SJSA1 (cell line): ENCODE measurements at places on chromosomes 5 and 9. TPM values are rescaled to one million over a fixed set of nuclear protein-coding genes. Genes with fewer than 3 reads are reported as not detected.

DNA sequence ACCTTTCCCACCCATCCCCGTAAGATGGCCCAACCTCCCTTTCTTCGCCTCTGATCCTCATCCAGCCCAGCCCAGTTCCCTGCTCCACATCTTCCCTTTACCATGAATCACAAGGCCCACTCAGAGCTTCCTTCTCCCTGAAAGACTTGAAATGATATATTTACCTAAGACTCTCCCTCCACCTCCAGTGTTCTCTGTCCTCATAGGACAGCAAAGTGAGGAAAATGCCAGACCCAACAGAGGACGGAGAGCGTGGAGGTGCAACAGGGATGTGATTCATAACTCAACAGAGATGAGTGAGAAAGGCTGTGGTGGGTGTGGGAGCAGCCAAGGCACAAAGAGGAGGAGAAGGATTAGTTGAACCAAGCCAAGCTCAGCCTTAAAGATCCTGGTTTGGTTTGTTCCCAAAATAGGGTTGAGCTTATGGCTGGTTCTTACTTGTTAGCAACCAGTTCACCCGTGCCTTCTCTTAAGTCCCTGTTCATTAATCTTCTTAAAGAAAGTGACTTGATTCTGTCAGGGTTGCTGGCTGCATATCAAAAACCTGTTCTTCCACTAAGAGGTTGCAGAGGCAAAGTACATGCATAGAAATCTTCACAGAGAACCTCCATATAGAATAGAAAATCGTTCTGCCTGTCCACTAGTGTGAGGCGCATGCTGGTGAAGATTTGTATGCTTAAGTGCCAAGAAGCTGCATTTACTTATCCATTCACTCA, 183.2 kb downstream of the ACTL7B start:
- DNase-seq, result no peak
- no peaks in the 10 kb centered on the region for H3K36me3 ChIP-seq
- no peaks in the 10 kb centered on the region for H3K4me1 ChIP-seq
- no peak overlapping the region for H3K27ac ChIP-seq

DNA sequence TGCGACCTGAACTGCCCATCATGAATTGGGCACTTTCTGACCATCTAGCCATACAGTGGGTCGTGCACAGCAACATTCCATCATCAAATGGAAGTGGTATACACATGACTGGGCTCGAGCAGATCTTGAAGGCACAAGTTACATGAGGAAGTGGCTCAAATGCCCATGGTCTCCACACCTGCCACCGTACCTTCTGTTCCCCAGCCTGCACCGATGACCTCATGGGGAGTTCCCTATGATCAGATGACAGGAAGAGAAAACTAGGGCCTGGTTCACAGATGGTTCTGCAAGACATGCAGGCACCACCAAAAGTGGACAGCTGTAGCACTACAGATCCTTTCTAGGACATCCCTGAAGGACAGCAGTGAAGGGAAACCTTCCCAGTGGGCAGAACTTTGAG, 21.8 kb downstream of the MTMR12 start:
- no peaks in the 10 kb centered on the region for H3K4me1 ChIP-seq
- DNase-seq, result no peak
- no peaks in the 10 kb centered on the region for H3K27me3 ChIP-seq

- no peaks in the 10 kb centered on the region for H3K4me1 ChIP-seq
- no peak overlapping the region for H3K27ac ChIP-seq
- H3K36me3 ChIP-seq, result no peaks in the 10 kb centered on the region
- no peak for DNase-seq
- no peak overlapping the region for H3K4me3 ChIP-seq
Measured at GRCh38 chr9:110638381-110638954, 30.1 kb upstream of the MUSK start.

DNA sequence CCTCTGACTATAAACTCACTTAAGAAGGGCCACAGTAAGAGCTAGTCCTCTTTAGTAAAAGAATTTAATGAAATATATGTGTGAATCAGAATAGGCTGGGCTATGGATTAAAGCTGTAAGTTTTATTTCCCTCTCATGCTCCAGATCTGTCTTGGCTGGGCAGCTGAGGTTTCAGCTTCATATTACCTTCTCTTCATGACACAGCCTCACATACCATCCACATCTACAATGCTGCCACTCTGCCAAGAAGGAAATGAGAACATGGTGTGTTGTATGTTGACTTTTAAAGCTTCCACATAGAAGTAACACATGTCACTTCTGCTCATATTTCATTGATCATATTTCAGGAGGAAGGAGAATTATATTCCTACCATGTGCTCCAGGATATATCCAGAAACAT, 776.0 kb upstream of the ACO1 start:
- H3K27me3 ChIP-seq, result no peaks in the 10 kb centered on the region
- no peaks in the 10 kb centered on the region for H3K36me3 ChIP-seq
- no peak overlapping the region for H3K4me3 ChIP-seq
- no peak overlapping the region for H3K27ac ChIP-seq

DNA sequence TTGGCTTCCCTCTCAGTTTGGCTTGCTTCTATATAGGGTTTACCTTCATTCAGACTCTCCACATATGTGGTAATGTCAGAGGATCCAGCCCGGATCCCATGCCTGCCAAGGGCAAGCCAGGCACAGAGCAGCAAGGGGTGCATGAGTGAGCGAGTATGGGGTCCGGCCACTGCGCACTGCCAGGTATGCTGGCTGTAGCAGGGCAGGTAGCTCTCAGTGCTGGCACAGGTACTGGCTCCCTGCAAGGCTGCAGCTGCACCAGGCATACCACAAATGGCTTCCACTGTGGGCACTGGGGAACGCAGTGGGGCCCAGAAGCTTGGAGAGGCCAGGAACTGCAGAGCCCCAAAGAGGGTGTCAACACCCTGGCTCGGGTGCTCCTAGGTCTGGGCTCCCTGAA, 86.2 kb downstream of the GIN1 start:
- no peaks in the 10 kb centered on the region for H3K27me3 ChIP-seq
- H3K36me3 ChIP-seq, result peaks cover 16% of the 10 kb centered on the region
- H3K27ac ChIP-seq, result no peak overlapping the region
- no peak for DNase-seq
- H3K4me3 ChIP-seq, result no peak overlapping the region

DNA sequence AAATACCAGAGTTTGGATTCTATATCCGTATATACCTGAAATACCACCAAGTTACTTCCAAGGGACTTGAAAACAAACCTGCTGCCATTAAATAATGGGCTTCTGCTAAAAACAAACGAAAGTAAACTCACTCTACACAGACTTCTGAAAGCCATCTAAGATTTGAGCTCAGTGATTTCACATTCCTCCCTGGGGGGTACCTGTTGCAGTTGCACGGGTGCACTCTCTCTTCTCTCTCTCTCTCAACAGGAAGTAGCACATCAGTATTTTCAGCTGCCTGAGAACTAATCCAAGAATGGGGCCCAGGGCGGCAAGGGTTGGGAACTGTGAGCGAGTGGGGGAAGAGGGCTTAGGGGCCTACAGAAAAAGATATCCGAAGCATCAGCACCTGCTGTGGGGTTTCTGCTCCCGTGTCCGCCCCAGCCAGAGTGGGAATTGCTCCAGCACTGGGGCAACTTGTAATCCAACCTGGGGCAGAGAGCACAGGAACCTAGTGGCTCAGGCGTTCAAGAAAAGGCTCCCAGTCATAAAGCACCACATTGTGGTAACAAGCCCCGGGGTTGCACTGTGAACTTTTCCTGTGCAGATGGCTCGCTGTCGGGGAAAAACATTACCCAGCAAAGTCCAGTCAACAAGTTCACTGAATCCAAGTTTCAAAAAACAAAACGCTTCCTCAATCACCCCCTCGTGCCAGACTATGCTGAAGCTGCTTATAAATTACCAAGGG, 99.8 kb downstream of the EFNA5 start:
- no peaks in the 10 kb centered on the region for H3K36me3 ChIP-seq
- peaks cover 11% of the 10 kb centered on the region for H3K4me1 ChIP-seq

GRCh38 chr5:21856987-21857386, 996.2 kb downstream of the CDH12 start:
- H3K36me3 ChIP-seq, result no peaks in the 10 kb centered on the region
- no peak for DNase-seq
- 0 out of 2 replicates have a peak, but pooled peaks cover 1% of the 10 kb centered on the region for H3K27me3 ChIP-seq

The BTNL8 gene
- total RNA-seq, result not detected in 2 replicates

The GRIA1 gene
- not detected in 2 replicates for total RNA-seq
